Motor neuron (in vitro differentiated cells): ENCODE measurements at places on chromosomes 1 and 21.

DNA sequence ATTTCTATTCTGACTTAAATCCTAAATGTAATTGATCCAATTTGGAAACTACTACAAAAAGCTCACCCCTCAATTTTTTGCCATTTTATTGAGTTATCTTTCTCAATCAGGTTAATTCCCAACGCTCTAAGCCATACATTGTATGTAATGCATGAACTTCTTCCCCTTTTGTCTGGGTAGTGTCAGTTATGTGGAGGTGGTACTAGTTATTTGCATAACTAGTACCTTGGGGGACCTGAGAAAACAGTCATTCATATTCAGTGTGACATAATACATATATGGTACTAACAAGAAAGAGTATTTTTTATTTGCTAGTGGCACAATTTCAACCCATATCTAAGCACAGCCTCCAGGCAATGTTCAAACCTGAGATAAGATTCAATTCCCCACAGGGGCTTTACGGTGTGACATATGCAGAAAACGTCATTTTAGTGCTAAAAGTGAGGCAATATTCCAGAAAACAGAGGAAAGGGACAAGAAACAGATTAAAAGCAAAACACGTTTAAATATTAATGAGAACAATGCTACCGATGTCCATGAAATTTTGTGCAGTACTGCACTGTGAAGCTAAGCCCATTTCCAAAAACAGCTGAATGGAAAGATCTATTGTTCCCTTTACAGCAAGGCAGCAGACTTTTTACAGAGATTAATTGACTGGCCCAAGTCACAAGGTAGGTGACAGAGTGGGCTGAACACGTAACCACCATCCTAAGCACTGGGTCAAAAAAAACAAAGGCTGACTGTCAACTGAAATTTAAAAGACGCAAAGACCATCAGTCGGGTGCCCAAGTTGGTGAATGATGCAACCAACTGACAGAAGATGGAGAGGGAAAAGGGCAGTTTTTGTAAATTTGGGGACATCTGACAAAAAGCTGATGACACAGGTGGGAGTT is 1.4 kb downstream of the HLCS start:
- no peak for ATAC-seq

- no peak for ATAC-seq
Observed at GRCh38 chr1:156947818-156948525, 27.5 kb downstream of the LRRC71 start.

- no peak for ATAC-seq
Observed at GRCh38 chr1:119428991-119429390, 14.0 kb downstream of the HSD3B2 start.

GRCh38 chr1:156122519-156123355 is 8.2 kb downstream of the LMNA start:
- no peak for ATAC-seq

DNA sequence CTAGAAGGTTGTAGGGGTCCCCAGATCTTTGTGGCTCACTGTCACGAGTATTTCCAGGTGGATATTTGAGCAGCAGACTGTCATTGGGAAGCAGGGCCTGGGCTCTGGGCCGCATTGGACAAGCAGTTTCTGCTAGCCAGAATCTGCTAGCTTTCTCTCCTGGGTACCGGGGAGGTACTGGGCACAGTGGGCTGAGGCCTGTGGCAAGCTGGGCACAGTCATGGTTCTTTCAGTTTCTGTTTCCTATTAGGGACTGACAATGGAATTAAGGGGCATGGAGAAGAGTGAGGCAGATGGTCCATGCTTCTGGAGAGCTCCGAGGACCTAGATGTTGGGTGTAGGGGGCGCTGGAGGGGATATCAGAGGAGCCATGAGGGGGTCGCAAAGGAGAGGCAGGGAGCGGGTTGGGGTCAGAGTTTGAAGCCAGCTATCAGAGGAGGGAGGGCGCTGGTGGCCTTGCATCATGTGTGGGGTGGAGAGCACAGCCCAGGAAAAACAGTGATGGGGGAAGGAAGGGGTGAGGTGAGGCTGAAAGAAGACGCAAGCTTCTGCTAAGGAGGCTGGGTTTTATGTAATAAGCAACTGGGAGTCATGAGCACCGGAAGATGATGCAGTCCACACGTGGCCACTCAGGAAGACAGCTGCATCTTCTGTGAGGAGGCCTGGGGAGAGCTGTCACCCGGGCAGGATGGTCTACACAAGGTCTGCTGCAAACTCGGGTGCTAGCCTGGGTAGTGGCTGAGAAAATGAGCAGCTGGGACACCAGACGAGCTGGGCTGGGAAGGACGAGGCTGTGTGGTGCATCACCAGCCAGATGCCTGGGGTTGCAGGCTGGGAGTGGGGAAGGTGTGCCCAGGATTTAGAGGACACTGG is 72.7 kb downstream of the IER5 start:
- ATAC-seq: no peak

- ATAC-seq: no peak
Observed at GRCh38 chr1:148379170-148379500, 104.0 kb downstream of the PPIAL4G start.

DNA sequence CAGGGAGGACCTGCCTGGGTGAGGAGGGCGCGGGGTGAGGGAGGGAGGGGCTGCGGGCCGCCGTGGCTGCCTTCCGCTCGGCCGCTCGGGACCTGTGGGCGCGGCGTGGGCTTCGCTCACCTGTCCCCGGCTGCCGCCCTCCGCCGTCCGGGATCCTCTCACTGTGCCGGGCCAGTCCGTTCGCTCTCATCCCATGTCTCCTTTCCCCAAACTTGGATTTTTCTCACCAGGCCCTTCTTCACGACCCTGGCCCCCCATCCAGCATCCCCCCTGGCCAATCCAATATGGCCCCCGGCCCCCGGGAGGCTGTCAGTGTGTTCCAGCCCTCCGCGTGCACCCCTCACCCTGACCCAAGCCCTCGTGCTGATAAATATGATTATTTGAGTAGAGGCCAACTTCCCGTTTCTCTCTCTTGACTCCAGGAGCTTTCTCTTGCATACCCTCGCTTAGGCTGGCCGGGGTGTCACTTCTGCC is 362 bp downstream of the ZBTB48 start:
- peak; percentile 42 for ATAC-seq

- ATAC-seq: no peak
Observed at GRCh38 chr1:184860985-184861754, 106.5 kb upstream of the EDEM3 start.

DNA sequence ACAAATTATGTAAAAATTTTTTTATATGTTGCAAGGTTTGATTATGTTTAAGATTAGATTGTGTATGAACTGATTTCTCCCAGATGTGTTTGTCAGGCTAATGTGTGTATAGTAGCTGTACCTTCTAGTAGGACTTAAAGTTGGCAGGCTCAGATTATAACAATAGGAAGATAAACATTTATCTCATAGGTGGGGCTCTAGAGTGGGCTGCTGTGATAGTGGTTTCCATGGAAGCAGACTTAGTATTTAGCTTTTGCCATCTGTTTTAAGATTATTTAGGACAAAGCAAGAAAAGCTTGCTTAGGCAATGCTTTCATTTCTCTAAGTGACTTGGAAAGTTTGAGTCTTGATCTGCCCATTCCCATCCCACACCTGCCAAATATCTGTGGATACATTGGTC is 187.7 kb upstream of the CACYBP start:
- no peak for ATAC-seq

DNA sequence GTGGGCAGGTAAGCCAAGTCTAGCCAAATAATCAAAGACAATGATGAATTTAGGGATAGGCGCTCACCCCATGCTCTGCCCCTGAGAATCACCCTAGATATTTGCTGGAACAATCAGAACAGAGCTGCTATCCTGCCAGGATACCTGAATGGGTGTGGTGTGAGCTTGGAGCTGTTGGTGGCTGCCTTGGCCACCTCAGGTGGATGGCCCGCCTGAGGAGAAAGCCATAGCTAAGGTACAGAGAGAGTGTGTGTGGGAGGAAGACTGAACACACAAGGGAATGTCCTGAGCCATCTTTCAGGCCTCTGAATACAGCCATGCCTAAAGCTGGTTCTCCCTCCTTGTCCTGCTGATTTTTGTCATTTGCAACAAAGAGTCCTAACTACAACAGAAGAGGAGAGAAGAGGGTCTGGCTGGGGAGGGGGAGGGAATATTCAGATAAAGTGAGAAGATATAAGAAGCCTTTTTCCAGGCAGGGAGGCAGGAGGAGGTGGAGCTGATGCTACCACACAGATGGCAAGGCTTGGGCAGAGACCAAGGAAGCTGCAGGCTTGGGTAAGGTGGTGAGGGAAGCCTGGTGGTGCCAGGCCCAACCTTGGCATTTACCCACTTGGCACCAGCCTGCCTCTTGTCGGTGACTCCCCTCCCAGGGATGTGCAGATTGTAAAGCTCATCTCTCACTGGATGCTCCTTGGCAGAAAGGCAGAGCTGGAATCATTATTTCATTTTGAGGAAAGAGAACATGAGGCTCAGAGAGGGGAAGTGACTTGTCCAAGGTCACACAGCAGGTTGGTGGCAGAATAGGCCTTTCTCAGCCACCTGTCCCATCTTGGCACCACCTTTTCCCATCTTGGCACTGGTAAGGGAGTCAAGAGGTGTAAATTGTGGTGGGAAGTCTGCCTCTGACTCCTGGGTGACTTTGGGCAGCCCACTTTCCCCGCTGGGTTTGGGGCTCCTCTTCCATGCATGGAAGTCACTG is 49.7 kb downstream of the NKAIN1 start:
- ATAC-seq: no peak

DNA sequence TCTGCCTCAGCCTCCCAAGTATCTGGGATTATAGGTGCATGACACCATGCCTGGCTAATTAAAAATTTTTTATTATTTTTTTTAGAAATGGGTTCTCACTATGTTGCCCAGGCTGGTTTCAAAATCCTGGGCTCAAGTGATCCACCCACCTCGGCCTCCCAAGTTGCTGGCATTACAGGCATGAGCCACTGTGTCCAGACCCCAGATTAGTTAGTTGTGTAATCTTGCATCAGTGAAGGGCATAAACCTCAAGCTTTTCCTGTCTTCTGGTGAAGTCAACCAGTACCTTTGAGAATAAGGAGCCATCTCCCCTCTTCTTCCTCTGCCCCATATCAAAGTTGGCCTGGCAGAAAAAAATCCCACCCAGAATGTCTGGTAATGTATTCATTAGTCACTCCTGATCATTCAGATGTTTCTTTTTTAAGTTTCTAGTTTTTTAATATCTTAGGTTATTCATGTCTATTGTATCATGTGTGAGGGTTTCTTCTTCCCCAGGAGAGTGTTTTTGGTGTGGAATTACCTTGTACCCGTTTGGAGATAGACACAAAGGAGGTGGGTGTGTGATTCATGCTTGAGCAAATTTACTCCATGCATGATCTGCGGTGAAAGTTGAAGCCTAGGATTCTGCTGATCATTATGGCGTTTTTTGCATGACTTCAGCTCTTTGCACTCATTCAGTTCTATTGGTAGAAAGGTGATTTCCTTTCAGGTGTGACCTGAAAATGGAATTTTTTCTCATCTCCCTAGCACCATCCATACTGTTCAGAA is 144.0 kb downstream of the FMN2 start:
- no peak for ATAC-seq

- ATAC-seq: no peak
Observed at GRCh38 chr1:31576743-31577455, 584 bp downstream of the TINAGL1 start.

- ATAC-seq: no peak
Observed at GRCh38 chr1:15062479-15063099, 91.0 kb upstream of the TMEM51 start.
